ENCODE measurements at places on chromosomes 1 and 21.
A peak's percentile ranks its signal among the peaks of the same experiment; 100 is the strongest.

- H3K4me1 ChIP-seq: no peaks in the 10 kb centered on the region
- H3K36me3 ChIP-seq: no peaks in the 10 kb centered on the region
- no peak overlapping the region for H3K4me3 ChIP-seq
Measured at GRCh38 chr1:163928069-163928468, 606.3 kb downstream of the NUF2 start.

- H3K36me3 ChIP-seq: no peaks in the 10 kb centered on the region
- no peak overlapping the region for H3K27ac ChIP-seq
- no peaks in the 10 kb centered on the region for H3K27me3 ChIP-seq
- no peak overlapping the region for H3K4me3 ChIP-seq
Measured at GRCh38 chr1:231423648-231424047, 1.6 kb upstream of the EGLN1 start.

- H3K4me3 ChIP-seq: no peak overlapping the region
- DNase-seq: no peak
- H3K27ac ChIP-seq: no peak overlapping the region
- H3K36me3 ChIP-seq: no peaks in the 10 kb centered on the region
Measured at GRCh38 chr21:43278359-43278758, 109.6 kb downstream of the CRYAA start.

DNA sequence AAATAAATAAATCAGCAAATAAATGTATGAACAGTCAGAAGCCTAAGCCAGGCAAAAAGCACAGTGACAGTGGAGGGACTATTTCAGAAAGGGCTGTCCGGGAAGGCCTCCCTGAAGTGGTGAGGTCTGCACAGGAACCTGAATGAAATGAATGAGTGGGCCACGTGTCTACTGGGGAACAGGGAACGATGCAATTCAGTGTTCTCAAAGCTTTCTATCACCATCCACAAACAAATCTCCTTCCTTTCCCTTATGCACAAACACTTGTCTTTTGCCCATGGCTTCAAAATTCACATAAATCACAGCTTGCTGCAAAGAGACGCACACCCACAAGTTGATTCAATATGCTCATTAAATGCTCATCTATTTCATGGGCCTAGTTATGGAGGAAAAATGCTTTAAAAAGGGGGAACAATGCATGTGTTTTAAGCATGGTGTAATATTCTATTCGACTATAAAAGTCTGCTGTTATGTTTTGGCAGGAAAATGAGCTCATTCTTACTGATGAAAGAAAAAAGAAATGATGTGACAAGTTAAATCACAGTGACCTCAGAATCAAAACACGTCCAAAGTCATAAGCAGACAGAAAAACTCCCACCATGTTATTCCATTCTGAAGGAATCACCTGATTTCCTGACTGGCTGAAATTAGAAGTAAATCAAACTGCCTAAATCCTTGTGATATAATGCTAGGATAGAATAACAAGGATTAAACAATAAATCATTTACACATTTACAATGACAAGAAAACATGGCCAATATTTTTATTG is 21.6 kb downstream of the URB1 start:
- no peak overlapping the region for H3K4me3 ChIP-seq
- H3K27me3 ChIP-seq: no peaks in the 10 kb centered on the region
- DNase-seq: no peak
- H3K27ac ChIP-seq: peak overlapping the region; percentile 88
- H3K4me1 ChIP-seq: peaks cover 9% of the 10 kb centered on the region

DNA sequence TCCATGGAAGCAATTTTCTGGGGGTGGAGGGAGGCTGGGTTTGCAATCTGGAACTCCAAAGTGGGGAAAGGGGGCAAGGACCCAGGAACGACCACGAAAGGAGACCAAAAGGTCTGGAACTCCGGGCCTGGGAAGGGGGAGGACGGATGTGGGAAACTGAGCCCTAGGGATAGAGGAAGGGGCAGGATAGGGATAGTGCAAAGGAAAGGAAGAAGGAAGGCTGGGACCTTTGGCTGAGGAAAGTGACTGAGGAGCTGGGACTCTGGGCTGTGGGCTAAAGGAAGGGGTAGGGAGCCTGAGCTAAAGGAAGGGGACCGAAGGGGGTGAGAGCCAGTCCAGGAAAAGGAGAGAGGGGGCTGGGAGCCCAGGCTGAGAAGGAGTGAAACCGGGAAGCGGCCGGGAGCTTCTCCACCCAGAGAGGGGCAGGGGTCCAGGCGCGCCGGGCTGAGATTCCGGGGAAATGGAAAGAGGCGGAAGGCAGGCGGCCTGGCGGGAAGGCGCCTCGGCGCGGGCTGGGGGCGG is 395 bp downstream of the SLC9A1 start:
- peak overlapping the region; percentile 78 for H3K4me3 ChIP-seq
- no peaks in the 10 kb centered on the region for H3K36me3 ChIP-seq
- H3K27me3 ChIP-seq: no peaks in the 10 kb centered on the region
- DNase-seq: no peak
